ENCODE measurements at places on chromosomes 1 and 21.
A peak's percentile ranks its signal among the peaks of the same experiment; 100 is the strongest.

GRCh38 chr1:37574834-37575480 lies 18.2 kb downstream of the DNALI1 start:
- no peak for DNase-seq

- DNase-seq = no peak
Observed at GRCh38 chr1:32073299-32074229, 825 bp downstream of the TMEM39B start.

DNA sequence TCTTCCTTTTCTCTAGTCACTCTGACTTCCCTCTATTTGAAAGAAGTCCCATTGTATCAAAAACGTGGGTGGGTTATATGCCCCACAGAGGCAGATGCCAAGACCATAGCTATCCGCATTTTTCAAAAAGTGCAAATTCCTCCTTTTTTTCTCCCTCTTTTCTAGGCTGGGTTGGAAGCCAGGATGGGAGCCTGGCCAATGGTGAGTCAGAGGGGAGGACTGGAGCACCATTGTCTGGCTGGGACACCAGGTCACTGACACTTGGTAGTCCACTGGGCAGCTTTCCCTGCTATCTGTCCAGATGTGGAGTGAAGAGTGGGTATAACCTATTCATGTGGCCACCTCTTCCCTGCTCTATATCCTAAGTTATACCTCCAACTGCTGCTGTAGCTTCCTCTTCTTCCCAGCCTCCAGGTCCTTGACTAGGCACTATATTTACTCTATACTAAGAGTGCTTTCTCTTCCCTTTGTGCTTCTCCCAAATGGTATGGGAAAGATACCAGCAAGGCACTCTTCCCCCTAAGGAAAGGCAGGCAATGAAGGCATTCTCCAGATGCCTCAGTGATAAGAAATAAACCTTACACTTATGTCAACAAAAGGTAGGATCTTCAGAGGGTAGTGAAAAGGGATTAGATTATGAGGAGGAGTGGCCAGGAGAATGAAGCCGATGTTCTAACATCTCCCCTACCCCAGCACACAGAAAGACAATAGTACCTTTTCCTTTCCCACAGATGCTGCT lies 12.9 kb downstream of the PI4KB start:
- DNase-seq = no peak

- no peak for DNase-seq
Observed at GRCh38 chr1:192024881-192025280, 133.4 kb upstream of the RGS18 start.

DNA sequence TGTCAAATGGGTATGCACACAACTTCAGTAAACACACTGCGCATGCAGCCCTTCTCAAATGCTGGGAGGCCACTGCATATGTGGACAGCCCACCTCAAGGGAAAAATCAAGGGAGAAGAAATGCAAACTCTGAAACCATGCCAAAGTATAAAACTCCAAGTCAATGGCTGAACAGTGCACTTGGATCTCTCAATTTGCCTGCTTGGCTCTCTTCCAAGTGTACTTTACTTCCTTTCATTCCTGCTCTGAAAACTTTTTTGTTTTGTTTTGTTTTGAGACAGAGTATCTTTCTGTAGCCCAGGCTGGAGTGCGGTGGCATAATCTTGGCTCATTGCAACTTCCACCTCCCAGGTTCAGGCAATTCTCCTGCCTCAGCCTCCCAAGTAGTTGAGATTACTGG lies 18.8 kb upstream of the COP1 start:
- DNase-seq = peak; percentile 26

DNA sequence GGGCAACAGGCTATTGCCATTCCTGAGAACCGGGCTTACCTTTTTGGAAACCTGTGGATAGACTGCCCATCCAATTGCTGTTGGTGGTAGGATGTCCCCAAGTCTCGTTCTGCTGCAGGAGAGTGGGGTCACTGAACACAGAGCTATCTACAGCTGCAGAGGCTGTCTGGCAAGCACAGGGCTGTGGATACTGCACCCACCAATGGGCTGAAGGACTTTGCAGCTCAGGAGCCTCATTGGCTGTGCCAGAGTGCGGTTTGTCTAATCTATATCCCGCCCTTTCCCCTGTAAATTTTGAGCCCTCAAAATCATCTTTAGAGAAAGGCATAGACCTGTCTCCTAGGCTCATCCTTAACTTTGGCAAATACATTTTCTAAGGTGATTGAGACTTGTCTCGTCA lies 15.3 kb downstream of the RNF187 start:
- DNase-seq = no peak

GRCh38 chr1:24717887-24718650 lies 27.2 kb upstream of the CLIC4 start:
- no peak for DNase-seq

GRCh38 chr1:175182201-175182746 lies 10.3 kb downstream of the KIAA0040 start:
- no peak for DNase-seq

DNA sequence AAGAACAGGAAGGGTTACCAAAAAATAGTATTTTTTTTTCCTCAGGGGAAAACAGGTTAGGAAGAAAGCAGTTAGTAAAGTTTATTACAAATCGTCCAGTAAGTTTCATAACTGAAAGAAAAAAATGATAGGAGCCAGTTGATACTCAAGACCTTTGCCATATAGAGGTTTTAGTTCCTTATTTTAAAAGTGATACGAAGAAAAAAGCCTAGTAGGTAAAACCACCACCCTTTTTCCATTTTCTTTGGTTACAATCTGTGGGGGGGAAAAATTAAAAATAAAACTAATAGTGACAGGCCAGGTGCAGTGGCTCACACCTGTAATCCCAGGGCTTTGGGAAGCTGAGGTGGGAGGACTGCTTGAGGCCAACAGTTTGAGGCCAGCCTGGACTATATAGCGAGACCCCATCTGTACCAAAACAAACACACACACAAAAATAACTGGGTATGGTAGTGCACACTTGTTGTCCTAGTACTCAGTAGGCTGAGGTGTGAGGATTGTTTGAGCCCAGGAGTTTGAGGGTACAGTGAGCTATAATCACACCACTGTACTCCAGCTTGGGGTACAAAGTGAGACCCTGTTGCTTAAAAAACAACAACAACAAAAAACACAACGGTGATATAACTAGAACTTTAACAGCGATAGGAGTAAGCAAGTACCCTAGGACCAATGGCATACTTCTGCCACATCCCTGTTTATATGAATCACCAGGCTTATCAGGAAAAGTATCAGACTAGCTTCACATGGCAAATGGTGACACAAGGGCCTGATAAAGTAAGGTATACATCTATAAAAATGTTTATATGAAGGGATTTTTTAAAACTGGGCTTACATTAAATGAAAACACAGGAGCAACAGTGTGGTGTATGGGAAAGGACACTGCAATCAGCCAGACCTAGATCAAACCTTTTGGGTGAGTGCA lies 5.4 kb downstream of the TMEM59 start:
- no peak for DNase-seq

GRCh38 chr1:224266105-224266914 lies 63.7 kb downstream of the NVL start:
- DNase-seq = no peak

DNA sequence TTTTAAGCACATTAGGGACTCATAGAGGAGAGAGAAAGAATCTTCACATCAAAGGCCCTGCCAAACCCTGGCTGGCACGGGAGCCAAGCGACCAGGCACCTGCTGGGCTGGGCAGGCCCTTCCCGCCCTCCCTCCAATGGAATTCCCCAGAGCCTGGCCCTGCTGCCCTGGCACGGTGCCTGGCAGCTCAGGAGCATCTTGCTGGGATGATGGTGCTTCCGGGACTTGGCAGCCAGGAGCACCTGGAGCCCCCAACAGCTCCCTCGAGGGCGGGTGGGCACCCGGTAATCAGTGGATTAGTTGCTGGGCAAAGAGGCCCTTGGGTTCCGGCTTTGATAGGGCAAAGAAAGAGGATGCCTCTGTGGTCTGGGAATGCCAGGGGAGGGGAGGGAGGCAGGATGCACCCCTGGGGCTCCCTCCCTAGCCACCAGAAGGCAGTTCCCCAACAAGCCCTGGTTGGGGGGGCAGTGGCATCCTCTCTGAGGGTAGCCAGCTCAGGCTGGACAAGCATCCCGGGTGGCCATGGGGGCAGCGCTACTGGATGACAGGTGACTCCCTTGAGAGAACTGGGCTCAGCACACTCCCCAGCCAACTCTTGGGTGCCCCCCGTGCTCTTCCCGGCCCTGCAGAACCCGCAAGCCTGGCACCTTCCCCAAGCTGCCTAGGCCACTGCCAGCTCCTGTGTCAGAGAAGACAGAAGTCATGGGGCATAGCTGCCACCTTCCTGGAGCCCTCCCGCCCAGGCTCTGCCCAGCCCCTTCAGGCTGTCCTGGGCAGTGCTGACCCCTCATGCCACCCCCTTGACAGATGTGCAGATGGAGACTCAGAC lies 26.4 kb downstream of the KRTAP10-1 start:
- peak; percentile 37 for DNase-seq

DNA sequence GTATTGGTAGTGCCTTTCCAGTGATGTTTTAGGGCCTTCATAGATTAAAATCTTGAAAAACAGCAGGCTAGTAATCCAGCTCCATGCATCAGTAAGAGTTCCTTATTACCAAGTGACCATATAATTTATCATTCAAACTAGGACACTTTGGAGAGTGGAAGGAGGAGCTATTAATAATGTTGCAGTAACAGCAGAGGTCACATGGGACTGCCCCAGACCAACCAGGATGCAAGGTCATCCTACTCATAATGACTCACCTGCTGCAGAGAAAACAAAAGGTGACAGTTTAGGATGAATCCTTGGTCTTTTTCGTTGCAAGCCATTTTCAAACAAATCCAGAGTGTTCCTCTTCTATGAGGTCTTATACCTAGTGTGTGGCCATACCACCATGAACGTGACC lies 187.4 kb downstream of the NUF2 start:
- DNase-seq = no peak

- DNase-seq = no peak
Observed at GRCh38 chr1:161085165-161085564, 4.2 kb downstream of the NECTIN4 start.

GRCh38 chr1:225840223-225840610 lies 30.3 kb downstream of the EPHX1 start:
- DNase-seq = no peak

GRCh38 chr1:204465546-204466415 lies 28.8 kb downstream of the PIK3C2B start:
- no peak for DNase-seq

DNA sequence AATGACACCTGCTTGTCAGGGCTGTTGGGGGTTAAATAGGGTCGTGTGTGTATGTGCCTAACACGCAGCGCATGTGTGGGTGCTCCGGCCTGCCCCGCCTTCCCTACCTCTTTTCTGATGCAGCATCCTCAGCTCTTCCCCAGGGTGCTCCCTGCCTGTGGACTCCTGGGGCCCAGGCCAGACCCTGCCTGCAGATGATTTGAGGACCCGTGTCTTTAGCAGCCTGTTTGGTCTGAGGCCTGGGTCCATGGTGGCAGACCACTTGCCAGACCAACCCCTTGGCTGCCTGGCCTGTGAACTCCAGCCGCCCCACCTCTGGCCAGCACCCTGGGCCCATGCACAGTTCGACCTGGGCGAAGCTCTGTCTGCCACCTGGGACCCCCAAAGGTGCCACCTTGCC lies 57.0 kb upstream of the SIM2 start:
- DNase-seq = no peak

GRCh38 chr1:26102526-26102925 lies 9.1 kb upstream of the PDIK1L start:
- no peak for DNase-seq

DNA sequence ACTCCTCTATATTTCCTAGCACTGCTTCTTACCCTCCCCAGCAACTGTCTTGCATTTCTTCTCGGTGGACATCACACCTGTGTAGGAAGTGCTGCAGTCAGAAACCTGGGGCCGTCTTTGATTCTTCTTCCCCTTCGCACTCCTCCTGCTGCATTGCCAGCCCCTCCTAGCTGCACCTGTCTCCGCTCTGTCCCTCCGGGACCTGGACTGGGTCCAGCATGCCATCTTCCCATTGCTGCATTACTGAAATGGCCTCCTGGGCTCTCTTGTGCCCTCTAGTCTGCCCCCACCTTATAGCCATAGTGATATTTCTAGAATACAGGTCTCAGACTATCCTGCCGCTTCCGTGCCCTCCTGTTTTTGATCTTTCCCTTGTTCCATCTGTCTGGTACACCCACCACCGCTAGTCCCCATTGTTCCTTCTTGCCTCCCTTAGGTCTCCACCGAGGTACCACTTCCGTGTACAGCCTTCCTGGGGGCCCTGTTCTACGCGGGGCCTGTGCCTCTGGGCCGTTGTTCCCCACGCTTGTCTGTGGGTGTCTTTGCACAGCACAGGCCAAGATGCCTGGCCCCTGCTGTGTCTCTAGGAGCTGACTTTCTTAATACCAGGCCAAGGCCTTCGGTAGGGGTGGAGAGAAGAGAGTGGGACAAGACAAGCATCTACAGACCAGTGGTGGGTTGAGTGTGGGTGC lies 107.6 kb downstream of the GALNT2 start:
- no peak for DNase-seq

DNA sequence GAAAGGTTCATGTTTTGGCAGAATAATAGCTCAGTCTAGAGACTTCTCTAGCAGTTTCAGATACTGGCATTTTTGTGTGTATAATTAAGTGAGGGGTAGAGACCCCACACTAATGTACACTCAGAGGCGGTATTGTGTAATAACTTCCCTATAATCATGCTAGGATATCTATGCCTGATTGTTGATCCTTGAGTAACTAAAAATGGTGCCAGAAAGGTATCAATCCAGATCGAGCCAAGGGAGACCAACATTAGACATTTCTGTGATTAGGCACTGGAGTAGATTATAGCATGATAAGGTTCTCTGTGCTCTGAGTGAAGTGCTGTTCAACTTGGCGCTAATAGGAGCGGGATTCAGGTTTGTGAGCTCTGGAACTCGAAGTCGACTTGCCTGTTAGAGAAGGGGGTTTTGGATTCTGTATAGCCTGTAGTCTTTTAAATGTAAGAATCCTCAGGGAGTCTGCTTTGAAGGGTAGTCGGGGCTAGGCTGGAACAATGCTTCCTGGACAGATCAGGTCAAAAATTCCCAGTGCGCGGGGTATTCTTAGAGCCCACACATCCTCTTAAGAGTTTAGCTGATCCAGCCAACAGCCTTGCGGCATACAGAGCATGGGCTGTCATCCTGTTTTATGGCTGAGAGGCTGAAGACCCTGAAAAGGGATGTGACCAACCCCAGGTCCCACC lies 24.2 kb downstream of the MAN1C1 start:
- no peak for DNase-seq

DNA sequence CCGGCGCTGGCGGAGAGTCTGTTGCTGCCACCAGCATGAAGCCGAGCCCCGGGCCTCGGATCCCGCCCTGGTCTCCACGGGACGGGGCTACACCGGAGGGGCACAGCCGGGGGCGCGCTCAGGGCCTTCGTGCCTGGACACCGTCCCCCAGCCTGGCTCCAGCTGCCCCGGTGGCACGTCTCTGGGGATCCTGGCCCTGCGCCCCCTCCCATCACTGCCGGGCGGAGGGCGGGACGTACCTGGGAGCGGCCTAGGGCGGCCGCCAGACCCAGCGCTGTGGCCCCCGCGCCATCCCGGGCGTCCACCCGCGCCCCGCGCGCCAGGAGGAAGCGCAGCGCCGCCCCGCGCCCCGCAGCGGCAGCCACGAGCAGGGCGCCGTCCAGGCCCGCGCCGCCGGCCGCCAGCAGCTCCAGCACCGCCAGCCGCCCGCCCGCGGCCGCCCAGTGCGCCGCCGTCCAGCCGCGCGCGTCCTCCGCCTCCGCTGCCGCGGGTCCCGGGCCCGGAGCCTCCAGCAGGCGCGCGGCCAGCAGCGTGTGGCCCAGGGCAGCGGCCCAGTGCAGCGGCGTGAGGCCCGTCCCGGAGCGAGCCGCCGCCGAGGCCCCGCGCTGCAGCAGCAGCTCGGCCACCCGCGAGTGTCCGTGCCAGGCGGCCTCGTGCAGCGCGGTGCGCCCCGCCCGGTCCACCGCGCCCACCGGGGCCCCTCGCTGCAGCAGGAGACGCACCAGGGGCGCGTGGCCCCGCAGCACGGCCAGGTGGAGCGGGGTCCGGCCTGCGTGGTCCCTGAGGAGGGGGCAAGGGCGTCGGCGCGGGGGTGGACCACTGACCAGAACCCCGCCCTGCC lies 1.0 kb downstream of the ANKRD65 start:
- no peak for DNase-seq
